ENCODE measurements at places on chromosomes 3 and 15. TPM values are rescaled to one million over a fixed set of nuclear protein-coding genes. Genes with fewer than 3 reads are reported as not detected.

ITIH4 gene
- total RNA-seq = 0.63 TPM

MRAS gene
- 40.8 TPM for total RNA-seq

TMEM207 gene
- total RNA-seq = not detected

ROBO2 gene
- not detected for total RNA-seq

PLA2G4F gene
- not detected for total RNA-seq

NIT2 gene
- total RNA-seq = 23.5 TPM

CCDC39 gene
- total RNA-seq = not detected

FMN1 gene
- total RNA-seq = 21.9 TPM

MYH15 gene
- total RNA-seq = 5.2 TPM

PLXNB1 gene
- total RNA-seq = 23.4 TPM

AMOTL2 gene
- total RNA-seq = 82.3 TPM

- no peak for DNase-seq
Observed at GRCh38 chr3:129610276-129610675, 3.8 kb upstream of the PLXND1 start.

- no peak for DNase-seq
Observed at GRCh38 chr3:159187706-159188105, 385.9 kb downstream of the MFSD1 start.

DNA sequence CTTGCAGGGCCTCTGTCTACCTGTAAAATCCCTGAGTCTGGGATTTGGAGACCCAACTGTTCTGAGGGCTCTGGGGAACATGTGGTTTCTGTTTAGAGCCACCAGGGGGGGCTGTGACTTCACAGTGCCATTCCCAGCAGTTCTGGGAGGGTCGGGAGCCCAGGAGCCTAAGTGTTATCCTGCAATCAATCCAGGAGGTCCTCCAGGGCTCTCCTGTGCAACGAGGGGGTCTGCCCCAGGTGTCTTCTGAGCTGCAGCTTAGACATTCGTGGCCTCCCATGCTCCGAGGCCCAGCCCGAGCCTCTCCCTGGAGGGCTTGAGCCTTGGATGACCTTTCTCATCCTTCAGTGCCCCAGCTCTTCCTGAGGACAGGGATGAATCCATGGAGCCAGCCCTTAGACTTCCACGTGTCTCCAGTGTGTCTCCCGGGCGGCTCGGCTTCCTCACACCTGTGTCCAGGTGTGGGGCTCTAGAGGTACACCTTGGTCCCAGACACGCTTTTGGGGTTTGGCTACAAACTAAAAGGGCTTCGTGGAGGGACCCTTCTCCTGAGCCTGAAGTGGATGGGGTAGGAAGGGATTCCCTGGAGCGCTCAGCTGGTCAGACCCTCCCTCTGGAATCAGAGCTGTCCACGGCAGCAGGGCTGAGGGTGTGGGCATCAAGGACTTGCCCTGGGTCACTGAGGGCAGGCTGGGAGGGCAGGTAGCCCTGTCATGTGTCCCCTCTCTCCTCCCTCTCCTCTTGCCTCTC is 20.3 kb upstream of the ABTB1 start:
- DNase-seq = peak; percentile 48

GRCh38 chr15:61527836-61528580 is 298.9 kb upstream of the RORA start:
- no peak for DNase-seq

GRCh38 chr15:78685159-78685921 is 44.3 kb upstream of the CHRNB4 start:
- DNase-seq = no peak

GRCh38 chr15:59257140-59257539 is 50.5 kb downstream of the LDHAL6B start:
- no peak for DNase-seq

DNA sequence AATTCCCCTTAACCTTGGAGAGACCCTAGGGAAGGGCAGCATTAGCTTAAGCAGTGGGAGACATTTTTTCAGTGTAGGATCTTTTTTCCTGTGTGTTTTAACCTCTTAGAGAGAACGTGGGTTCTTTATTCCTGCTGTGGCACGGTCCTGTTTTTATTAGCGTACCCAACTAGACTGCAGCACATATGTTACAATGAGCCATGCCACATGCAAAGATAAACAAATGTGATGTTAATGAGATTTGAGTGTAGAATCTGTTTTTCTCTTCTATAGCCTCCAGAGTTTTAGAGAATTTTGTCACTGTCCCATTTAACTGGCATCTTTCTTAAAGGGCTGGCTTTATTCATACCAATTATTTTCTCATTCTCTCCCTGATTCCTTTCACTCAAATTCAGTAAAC is 347.5 kb downstream of the CNTN4 start:
- DNase-seq = no peak

- DNase-seq = no peak
Observed at GRCh38 chr15:42808913-42809312, 72.0 kb upstream of the CDAN1 start.

DNA sequence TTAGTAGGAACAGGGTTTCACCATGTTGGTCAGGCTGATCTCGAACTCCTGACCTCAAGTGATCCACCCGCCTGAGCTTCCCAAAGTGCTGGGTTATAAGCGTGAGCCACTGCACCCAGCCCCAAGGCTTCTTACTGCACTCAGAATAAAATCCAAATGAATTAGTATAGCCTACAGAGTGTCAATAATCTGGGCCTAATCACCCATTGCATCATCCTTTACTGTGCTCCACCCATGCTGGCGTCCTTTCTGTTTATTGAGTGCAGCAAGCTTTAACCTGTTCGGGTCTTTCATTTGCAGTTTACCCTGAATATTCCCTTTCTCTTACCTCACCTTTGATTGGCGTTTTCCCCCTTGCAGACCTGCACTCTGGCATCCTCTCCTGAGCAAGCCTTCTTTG is 77.7 kb downstream of the CEP63 start:
- no peak for DNase-seq

- peak; percentile 80 for DNase-seq
Observed at GRCh38 chr3:157618075-157618760, 115.0 kb upstream of the VEPH1 start.

DNA sequence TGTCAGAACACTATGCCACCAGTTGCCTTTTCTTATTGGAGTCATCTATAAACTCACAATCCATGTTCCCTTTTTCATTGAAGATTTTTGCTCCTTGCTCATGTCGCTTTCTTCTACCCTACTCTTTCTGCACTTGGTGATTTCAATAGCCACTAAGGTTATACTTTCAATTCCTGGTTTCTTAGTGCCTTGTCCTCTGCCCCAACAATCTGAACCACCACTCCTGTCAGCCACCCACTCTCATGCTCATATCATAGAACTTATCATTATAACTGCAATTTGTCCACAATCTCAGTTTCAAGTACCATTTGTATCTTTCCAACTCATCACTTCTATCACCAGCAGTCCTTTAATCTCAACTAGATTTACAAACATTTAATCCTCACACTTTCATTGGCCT is 10.0 kb upstream of the GRAMD1C start:
- no peak for DNase-seq

- no peak for DNase-seq
Observed at GRCh38 chr3:79810581-79810980, 42.8 kb upstream of the ROBO1 start.

DNA sequence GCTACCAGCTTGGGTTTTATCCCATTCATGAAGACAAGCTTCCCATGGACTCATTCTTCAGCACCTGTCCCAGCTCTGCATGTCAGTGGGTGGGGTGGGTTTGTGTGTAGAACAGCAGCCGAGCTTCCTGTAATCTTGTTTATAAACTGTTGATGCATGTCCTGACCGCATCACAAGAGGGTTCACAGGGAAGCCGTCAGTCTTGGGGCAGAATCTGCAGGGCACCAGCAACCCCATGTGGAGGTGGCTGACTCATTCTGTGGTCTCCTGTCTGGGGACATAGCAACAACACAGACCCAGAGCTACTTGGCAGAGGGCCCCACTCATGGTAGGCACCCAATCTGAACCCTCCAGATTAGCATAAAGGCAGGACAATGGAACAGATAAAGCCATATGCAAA is 35.6 kb downstream of the DAPK2 start:
- peak; percentile 99 for DNase-seq

GRCh38 chr3:36827133-36827532 is 62.8 kb upstream of the DCLK3 start:
- no peak for DNase-seq

GRCh38 chr3:16186086-16186485 is 11.6 kb downstream of the GALNT15 start:
- DNase-seq = peak; percentile 59

DNA sequence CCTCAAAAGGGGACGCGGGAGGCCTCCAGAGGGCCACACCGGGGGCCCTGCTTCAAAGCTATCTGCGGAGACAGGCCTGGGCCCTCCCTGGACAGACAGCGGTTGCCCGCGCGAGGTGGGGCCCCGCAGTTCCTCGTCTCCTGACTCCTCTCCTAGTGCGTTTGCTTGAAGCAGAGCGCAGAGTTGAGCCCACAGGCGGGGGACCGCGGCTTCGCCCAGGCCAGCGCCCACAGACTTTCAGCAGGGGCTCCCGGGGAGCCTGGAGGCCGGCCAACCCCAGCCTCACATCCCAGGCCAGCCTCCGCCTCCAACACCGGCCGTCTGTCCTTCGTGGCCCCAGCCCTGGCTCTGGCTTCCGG is 540 bp upstream of the ADAMTS7 start:
- no peak for DNase-seq

DNA sequence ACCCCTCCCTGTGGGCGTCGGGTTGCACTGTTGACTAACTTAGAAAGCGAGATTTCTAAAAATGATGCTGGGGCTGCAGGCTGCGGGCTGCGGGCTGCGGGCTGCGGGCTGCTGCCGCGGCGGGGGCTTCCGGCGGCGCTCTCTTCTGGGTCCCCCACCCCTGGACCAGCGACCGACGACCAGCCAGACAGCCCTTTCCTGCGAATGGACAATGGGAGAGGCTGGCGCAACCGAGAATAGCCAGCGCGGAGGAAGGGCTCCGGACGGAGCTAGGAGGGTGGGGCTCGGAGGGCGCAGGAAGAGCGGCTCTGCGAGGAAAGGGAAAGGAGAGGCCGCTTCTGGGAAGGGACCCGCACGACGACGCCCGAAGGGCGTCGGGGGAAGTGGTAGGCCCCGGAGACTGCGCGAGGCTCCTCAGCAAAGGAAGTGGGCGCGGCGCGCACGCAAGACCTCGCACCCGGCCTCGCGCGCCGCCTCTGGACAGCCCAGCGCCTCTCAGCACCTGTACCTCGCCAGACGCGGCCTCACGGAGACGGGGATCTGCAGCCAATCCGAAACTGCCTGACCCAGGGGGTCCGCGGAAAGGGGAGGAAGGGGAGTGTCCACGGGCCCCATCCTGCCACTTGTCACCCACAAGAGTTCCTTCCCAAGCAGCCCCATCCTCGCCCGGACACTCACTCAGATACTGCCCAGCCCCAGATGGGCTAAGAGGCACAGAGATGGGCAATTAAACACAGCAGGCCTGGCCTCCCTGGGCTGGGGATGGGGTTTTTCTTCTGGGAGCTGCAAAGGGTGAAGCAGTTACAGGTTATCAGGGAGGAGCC is 70.7 kb downstream of the SLC12A8 start:
- no peak for DNase-seq

GRCh38 chr3:48664929-48665328 is 2.2 kb upstream of the CELSR3 start:
- no peak for DNase-seq

DNA sequence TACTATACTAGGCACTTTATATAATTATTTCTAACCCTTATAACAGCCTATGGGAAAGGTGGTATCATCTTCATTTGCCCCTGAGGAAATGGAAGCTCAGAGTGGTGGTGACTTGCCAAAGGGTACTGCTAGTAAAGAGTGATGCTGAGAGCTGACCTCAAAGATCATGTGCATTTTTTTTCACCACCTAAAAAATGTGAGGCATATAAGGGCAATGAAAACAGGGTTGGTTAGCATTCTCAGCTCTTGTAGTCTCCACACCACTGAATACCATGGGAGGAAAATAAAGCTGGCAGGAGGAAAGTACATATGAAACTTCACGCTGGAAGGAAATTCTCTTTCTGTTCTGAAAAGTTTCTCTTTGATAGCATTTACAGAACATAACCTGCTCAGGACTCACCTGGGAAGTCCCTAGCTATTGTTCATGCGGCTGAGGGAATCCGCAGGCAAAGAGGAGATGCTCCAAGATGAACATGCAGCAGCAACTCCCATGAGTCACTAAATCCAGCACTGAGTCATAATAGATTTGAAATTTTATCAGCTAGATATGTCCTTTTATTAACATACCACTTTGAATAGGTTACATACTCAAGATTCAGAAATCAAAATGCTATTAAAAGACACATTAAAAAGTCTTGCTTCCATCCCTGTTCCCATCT is 17.3 kb downstream of the FAIM start:
- peak; percentile 64 for DNase-seq

GRCh38 chr3:114600571-114600970 is 306.7 kb downstream of the TIGIT start:
- no peak for DNase-seq

- peak; percentile 91 for DNase-seq
Observed at GRCh38 chr15:39579487-39580116, 1.3 kb upstream of the THBS1 start.

GRCh38 chr3:153680526-153680925 is 440.7 kb upstream of the ARHGEF26 start:
- DNase-seq = no peak
